ENCODE measurements at places on chromosomes 1 and 21.

DNA sequence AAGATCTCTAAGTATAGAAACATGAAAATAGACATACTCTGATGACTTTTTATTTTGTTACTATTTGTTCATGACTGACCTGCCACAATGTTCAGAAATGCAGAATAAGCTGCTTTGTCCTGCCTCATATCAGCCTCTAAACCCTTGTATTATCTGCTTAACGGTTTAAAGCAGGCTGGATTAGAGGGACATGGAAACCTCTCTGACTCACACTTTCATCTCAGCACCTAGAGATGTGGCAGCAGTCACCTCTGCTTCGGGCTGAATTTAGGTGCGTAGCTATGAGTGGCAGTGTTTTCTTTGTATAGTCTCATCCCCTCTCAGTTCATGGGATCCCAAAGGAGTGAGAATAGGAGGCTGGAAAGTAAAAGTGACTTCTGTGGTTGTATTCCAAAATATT is 255.4 kb downstream of the RGS7 start:
- no peak for DNase-seq

DNA sequence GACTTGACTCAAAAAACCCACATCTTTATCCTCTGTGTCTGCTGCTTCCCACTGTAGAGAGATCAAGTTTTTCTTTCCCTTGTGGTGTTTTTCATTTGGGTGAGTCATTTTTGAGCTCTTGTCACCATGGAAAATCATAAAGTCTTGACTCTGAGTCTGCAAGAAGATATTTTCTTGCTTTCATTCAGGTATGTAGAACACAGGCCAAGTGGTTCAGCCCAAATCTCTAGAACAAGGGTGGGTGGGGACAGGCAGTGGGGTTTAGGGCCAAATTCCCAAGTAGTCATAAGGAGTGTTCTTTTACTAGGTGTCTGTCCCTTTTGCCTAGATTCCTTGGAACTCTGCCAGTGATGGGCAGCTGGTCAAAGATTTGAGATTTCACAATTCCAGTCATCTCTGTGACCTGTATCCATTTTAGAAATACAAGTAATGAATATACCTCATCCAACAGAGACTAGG is 21.5 kb upstream of the ARHGAP29 start:
- no peak for DNase-seq

DNA sequence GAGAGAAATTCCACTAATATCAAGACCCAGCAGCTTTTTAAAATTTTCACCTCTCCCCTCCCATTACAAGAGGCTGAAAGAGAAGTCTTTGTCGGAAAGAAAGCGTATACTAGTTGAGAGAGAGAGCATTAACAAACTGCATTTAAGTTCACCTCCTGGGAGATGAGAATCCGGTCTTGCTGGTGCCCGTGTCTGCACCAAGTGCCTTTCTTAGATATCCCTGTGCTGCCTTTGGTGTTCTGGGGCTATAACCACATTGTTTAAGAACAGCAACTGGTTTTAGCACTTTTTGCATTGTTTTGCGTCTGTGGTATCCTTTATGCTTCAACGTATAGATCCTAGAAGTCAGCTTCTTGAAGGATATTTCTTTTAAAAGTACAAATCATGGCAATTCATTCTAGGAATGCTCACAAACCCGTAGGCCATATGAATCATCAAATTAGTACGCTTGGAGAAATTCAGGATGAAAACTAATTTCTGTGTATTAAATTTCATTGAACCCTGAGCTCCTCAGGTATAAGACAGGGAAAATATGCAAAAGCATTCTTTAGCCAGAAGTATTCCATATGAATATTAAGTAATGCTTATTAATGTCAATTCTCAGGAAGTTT is 3.4 kb upstream of the RPE65 start:
- DNase-seq, result no peak

- DNase-seq, result peak; percentile 47
Measured at GRCh38 chr1:202315576-202316168, 26.1 kb downstream of the UBE2T start.

GRCh38 chr1:44802306-44803061 is 2.3 kb downstream of the PLK3 start:
- DNase-seq, result no peak

- DNase-seq, result no peak
Measured at GRCh38 chr1:202164271-202165037, 4.1 kb upstream of the PTPN7 start.

DNA sequence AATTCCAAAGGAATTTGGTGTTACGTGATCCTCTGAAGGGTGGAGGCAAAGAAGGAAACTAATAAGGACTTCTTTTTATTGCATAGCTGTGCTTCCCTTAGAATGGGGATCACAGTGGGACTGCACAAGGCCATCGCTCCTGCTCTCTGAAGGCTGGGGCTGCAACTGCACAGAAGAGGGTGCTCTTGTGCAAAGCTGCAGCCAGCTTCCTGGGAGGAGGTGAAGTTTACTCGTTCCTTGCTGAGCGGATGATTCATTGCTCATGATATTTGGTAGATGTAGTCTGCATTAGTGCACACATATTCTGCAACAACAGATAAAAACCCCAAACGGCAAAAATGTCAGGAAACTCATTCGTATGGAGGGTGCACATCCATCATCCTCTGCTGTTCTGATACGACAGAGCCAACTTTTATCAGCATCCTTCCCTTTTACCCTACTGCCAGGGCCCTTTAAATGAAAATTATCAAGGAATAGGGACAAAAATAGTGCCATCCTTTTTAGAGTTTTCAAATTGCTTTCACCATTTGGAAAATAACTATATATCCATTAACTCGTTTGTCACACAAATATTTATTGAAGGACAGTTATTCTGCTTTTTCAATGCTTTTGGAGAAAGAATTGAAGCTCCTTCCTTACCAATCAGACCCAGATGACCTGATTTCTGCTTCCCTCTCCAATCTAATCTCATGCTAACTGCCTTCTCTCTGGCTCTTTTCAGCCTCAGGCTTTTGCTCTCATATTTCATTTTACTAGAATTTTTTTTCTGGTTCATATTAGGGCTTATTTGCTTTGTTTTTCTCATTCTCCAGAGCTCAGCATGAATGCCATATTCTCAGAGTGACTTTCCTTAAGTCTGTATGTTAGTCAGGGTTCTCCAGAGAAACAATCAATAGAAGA is 263.6 kb downstream of the DUSP10 start:
- DNase-seq, result peak; percentile 33

DNA sequence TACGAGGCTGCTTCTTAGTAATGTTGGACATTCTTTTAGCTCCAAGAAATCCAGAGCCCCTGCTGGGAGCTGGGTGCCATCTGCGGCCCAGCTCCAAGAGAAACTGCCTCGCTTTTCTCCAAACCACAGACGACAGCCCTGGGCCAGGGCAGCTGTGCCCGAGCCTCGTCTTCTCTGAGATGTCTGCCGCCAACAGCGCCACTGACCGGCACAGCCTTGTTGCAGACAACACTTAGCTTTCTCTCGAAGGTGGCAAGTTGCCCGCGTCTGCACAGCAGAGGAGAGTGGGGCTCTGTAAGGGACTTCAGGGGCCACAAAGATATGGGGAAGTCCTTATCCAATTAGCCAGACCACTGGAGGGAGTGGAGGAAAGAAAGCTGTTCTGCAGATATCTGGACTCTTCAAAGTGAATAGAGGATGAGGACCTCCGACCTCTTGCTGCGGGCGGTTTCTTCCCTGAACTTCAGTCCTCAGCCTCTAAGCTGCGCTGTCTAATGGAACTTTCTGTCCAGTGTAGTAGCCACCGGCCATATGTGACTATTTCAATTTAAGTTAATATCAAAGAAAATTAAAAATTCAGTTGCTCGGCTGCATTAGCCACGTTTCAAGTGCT is 63.9 kb upstream of the DISP3 start:
- DNase-seq, result no peak

DNA sequence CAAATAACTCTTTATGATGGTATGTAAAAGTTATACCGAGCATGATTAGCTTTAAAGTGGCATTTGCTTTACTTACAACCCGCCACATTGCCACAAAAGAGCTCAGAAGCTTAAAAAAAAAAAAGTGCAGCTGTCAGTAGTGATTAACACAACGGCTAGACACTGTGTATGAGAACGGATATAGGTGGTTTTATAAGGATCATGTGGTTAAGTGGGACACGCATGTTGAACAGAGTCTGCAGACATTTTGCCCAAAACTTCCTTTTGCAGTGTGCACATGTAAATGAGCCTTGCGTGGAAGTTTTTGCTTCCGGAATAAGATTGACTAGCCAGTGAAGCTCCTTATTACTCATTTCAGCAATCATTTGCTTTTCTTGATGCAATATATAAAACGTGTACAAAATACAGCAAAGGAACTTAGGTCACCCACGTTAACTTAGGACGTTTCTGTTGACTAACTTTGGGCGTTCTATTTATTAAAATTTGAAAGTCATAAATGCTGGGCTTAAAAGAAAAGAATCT is 58.7 kb upstream of the RGS1 start:
- DNase-seq, result no peak

DNA sequence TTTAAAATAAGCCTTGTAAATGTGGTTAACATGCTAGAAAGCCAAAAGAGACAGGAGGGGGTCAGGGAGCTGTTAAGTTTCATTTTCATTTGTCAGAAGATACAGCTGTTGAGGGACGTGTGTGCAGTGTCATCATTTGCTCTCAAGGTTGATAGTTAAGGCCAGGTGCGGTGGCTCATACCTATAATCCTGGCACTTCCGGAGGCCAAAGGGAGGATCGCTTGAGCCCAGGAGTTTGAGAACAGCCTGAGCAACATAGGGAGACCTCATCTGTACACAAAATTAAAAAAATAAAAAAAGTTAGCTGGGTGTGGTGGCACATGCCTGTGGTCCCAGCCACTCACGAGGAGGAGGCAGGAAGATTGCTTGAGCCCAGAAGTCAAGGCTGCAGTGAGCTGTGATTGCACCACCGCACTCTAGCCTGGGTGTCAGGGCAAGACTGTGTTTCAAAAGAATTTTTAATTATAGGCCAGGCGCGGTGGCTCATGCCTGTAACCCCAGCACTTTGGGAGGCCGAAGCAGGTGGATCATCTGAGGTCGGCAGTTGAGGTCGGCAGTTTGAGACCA is 22.7 kb downstream of the ZBTB8OS start:
- no peak for DNase-seq

DNA sequence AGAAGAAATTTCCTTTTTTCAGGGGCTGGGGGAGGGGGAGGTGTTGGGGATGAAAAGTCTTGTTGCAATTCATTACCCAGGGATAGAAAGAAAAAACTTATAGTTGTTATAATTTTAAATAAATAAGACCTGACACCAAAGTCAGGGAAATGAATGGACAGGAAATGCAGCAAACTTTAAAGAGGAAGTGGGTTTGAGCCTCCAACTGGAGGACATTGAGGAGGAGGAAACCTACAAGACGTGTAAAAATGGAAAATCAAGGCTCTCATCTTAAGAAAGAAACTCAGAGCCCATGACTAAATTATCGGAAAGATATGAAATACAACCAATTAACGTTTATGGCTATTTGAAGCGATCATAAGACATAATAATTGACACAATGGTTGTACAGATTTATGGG is 54.4 kb downstream of the NIBAN1 start:
- DNase-seq, result no peak

- DNase-seq, result no peak
Measured at GRCh38 chr1:31153423-31153822, 86.3 kb downstream of the NKAIN1 start.

- DNase-seq, result no peak
Measured at GRCh38 chr1:209309198-209309597, 274.3 kb upstream of the CAMK1G start.

GRCh38 chr1:39080831-39081270 is 54.7 kb downstream of the NDUFS5 start:
- DNase-seq, result no peak

GRCh38 chr1:18160290-18160942 is 52.8 kb downstream of the IGSF21 start:
- DNase-seq, result no peak

DNA sequence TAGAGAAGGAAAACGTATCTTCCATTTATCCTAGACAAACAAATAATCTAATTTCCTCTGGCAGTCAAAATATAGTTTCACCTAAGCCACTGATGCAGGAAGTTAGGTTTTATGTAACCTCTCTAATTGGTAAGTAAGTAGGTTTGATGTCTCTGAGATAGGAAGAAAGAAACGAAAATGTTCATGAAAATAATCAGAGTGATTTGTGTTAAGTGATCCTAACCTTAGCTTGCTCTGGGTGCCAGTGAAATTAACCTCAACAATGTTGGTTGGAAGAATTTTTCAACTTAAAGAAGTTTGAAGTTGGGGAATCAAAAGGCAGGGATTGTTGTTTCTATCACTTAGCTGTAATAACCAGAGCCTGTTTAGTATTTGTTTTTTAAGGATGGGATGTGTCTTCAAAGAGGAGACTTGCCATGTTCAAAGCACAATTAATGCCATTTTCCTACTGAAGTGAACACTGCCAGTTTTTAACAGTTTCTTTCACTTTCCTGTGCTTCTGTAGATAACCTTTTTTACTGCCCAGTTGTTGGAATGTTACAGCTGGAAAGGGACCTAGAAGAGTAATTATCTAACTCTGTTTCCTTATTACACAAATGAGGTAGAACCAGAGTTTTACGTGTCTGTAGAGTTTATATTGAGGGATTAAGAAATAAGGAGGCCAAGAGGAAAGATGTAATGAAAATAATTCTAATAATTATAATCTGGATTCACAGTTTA is 18.4 kb downstream of the HIPK1 start:
- no peak for DNase-seq

DNA sequence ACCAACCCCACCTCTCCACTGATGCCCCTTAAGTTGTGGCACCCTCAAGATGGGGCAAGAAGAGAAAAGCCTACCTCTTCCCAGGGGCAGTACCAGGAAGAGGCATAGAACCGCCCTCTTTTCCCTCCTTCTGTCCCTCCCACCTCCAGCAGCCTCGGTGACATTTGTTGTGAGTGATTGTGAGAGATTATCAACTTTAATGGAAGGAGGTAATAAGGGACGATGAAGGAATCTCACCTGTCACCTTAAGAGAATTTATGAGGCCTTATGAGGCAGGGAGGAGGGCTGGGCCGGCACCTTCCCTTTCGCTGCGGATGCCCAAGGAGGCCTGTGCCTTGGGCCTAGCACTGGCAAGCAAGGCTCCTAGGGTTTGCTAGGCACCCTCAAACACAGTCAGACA is 1.4 kb upstream of the ADGRB2 start:
- DNase-seq, result no peak

DNA sequence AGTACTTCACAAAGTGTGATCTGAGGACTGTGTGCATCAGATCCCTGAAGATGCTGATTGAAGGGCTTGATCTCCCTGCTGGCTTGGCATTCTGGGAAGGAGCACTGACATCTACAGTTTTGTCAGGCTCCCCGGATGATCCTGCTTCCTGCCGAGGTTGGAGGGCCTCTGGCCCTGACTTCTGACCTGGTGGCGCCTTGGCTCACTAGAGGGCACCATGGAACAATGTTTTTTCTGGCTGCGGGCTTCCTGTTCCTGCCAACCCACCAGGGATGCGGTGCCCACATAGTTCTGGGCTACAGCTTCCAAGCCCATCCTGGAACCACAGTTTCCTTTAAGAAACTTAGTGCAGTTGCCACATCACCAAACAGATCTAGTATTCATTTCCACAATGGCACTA is 38.8 kb upstream of the RASAL2 start:
- no peak for DNase-seq

Measured in stimulated activated CD4-positive, alpha-beta T cell treated with anti-CD3 and anti-CD28 coated beads, Interleukin-15, amount 100 ng/mL, for 1 hour (primary cell).